ENCODE measurements at places on chromosomes 4 and X. TPM values are rescaled to one million over a fixed set of nuclear protein-coding genes. Genes with fewer than 3 reads are reported as not detected.

GRCh38 chr4:5809216-5809776 lies 83.6 kb downstream of the CRMP1 start:
- no peak overlapping the region for H3K4me3 ChIP-seq
- no peaks in the 10 kb centered on the region for H3K4me1 ChIP-seq
- no peaks in the 10 kb centered on the region for H3K36me3 ChIP-seq
- no peak for DNase-seq

- no peaks in the 10 kb centered on the region for H3K4me1 ChIP-seq
- no peaks in the 10 kb centered on the region for H3K36me3 ChIP-seq
- no peak overlapping the region for H3K27ac ChIP-seq
- no peak overlapping the region for H3K4me3 ChIP-seq
- DNase-seq: no peak
- H3K27me3 ChIP-seq: peaks cover 9% of the 10 kb centered on the region
Observed at GRCh38 chr4:8830056-8830455, 41.6 kb downstream of the HMX1 start.

- H3K4me3 ChIP-seq: no peak overlapping the region
- no peak for DNase-seq
- H3K27me3 ChIP-seq: no peaks in the 10 kb centered on the region
- no peaks in the 10 kb centered on the region for H3K4me1 ChIP-seq
- no peak overlapping the region for H3K27ac ChIP-seq
Observed at GRCh38 chrX:133849676-133850075, 135.7 kb downstream of the GPC3 start.

GRCh38 chr4:26171941-26172340 lies 148.9 kb upstream of the RBPJ start:
- H3K36me3 ChIP-seq: no peaks in the 10 kb centered on the region
- no peaks in the 10 kb centered on the region for H3K27me3 ChIP-seq
- no peaks in the 10 kb centered on the region for H3K4me1 ChIP-seq
- no peak overlapping the region for H3K4me3 ChIP-seq
- DNase-seq: no peak

GRCh38 chrX:137427816-137428215 lies 138.1 kb upstream of the ZIC3 start:
- H3K27ac ChIP-seq: no peak overlapping the region
- H3K4me1 ChIP-seq: no peaks in the 10 kb centered on the region
- no peak for DNase-seq
- no peaks in the 10 kb centered on the region for H3K36me3 ChIP-seq

- H3K27ac ChIP-seq: no peak overlapping the region
- DNase-seq: no peak
- H3K4me3 ChIP-seq: no peak overlapping the region
- H3K36me3 ChIP-seq: no peaks in the 10 kb centered on the region
- no peaks in the 10 kb centered on the region for H3K4me1 ChIP-seq
Observed at GRCh38 chr4:5463361-5463760, 245.0 kb downstream of the EVC2 start.

DNA sequence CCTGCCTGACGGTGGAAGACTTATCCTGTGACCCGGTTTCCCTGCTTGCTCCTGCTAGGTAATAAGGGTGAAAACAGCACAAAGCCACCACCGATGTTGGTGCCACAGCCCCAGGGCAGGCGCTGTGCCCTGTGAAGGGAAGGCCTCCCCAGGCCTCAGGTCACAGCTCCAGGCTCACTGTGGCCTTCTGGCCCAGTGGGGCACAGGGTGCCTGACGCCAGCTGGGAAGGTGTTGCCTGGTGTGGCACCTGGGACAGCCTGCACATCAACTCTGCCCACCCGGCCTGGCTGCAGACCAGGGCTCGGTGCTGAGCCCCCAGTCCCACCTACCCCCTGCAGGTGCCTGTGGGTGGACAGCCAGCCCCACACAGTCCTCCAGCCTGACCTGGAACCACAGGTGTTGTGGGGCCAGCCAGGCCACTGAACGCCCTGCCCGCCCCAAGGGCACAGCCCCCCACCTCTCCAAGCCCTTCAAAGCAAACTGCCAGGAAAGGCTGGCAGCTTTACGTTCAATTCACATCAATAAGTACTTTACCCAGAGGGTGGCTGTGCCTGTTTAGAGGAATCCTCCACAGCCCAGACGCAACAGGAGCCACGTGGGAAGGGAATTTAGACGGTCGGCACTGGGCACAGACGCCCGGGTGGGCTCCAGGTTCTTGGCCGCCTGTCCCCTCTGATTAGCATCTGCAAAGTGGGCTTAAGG lies 54.3 kb downstream of the ZFYVE28 start:
- no peaks in the 10 kb centered on the region for H3K27me3 ChIP-seq
- DNase-seq: no peak
- H3K27ac ChIP-seq: no peak overlapping the region
- no peaks in the 10 kb centered on the region for H3K36me3 ChIP-seq
- no peak overlapping the region for H3K4me3 ChIP-seq

- peaks cover 43% of the 10 kb centered on the region for H3K4me1 ChIP-seq
- H3K27ac ChIP-seq: no peak overlapping the region
- DNase-seq: peak; percentile 19
- H3K4me3 ChIP-seq: no peak overlapping the region
- H3K27me3 ChIP-seq: no peaks in the 10 kb centered on the region
Observed at GRCh38 chr4:80069837-80070731, 2.9 kb downstream of the ANTXR2 start.

DNA sequence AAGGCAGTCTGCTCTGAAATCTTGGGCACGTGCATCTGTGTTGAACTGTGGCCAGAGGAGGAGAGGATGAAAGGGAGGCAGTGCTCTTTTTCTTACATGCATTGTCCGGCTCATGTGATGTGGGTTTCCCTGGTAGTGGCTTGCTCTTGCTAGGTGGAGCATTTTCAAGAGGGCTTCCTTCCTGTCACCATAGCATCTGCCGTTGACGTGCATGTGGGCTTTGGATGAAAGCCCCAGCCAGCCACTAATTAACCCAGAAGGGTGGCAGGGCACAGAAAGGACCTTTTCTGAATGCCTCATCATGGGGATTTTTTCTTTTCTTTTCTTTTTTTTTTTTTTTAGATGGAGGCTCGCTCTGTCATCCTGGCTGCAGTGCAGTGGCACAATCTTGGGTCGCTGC lies 121.3 kb downstream of the GPR143 start:
- H3K4me3 ChIP-seq: no peak overlapping the region
- no peaks in the 10 kb centered on the region for H3K4me1 ChIP-seq
- H3K27me3 ChIP-seq: no peaks in the 10 kb centered on the region

DNA sequence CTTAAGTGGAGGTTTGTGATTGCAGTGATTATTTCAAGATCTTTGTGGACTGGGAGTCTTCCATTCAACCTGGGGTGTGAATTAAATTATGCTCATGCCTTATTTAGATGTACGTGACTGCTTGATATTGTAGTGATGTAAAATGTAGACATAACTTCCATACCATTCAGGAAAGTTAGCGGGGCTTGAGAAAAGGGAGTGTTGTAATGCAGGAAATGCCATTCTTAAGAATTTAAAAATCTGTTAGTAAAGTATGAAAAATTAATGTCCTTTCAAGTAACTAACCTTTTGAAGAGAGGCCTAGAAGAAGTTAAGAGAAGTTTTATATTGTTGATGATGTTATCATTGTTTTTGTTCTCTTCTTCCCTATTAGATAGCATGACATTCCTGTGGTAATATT lies 318.2 kb downstream of the CCSER1 start:
- H3K27ac ChIP-seq: no peak overlapping the region
- DNase-seq: no peak
- no peaks in the 10 kb centered on the region for H3K36me3 ChIP-seq
- no peaks in the 10 kb centered on the region for H3K27me3 ChIP-seq

- H3K27ac ChIP-seq: no peak overlapping the region
- H3K36me3 ChIP-seq: no peaks in the 10 kb centered on the region
- no peak for DNase-seq
- H3K4me3 ChIP-seq: no peak overlapping the region
Observed at GRCh38 chrX:97030947-97031346, 147.2 kb downstream of the RPA4 start.

- no peak for DNase-seq
- no peak overlapping the region for H3K27ac ChIP-seq
- H3K36me3 ChIP-seq: no peaks in the 10 kb centered on the region
- H3K4me1 ChIP-seq: peaks cover 9% of the 10 kb centered on the region
Observed at GRCh38 chrX:39983715-39984114, 114.0 kb downstream of the BCOR start.

GRCh38 chr4:84563002-84563401 lies 19.9 kb upstream of the CDS1 start:
- H3K4me1 ChIP-seq: no peaks in the 10 kb centered on the region
- DNase-seq: no peak
- no peak overlapping the region for H3K4me3 ChIP-seq
- no peaks in the 10 kb centered on the region for H3K27me3 ChIP-seq
- H3K36me3 ChIP-seq: no peaks in the 10 kb centered on the region
- no peak overlapping the region for H3K27ac ChIP-seq

DNA sequence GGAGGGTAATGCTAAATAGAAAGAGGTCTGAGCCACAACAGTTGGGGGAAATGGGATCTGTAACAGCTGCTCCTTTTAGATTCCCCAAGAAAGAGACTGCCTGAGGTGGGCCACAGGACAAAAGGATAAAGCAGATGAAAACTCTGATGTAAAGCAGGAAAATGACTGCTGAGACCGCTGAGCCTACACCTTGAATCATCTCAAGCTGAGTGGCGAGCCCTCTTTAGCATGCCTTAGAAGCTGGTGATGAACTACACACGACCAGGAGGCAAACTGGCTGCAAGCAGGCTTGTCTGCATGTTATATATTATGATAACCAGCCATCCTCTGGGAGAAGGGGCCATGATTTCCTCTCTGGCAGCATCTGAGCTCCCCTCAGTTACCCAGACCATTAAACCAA lies 88.4 kb downstream of the TTC29 start:
- H3K4me3 ChIP-seq: no peak overlapping the region
- no peaks in the 10 kb centered on the region for H3K4me1 ChIP-seq
- DNase-seq: no peak
- peaks cover 49% of the 10 kb centered on the region for H3K27me3 ChIP-seq

GRCh38 chr4:27272217-27272616 lies 411.6 kb downstream of the STIM2 start:
- H3K36me3 ChIP-seq: no peaks in the 10 kb centered on the region
- H3K27me3 ChIP-seq: peaks cover 52% of the 10 kb centered on the region
- no peak overlapping the region for H3K4me3 ChIP-seq
- H3K27ac ChIP-seq: no peak overlapping the region

- H3K4me1 ChIP-seq: no peaks in the 10 kb centered on the region
- H3K36me3 ChIP-seq: no peaks in the 10 kb centered on the region
- H3K27ac ChIP-seq: no peak overlapping the region
- H3K27me3 ChIP-seq: no peaks in the 10 kb centered on the region
- DNase-seq: no peak
- H3K4me3 ChIP-seq: no peak overlapping the region
Observed at GRCh38 chr4:61336488-61336887, 136.4 kb downstream of the ADGRL3 start.

GRCh38 chrX:155035688-155036087 lies 9.0 kb downstream of the FUNDC2 start:
- H3K4me3 ChIP-seq: no peak overlapping the region
- no peaks in the 10 kb centered on the region for H3K27me3 ChIP-seq
- DNase-seq: no peak
- no peaks in the 10 kb centered on the region for H3K4me1 ChIP-seq
- H3K36me3 ChIP-seq: no peaks in the 10 kb centered on the region

- H3K4me3 ChIP-seq: no peak overlapping the region
- H3K27me3 ChIP-seq: peaks cover 5% of the 10 kb centered on the region
- H3K36me3 ChIP-seq: no peaks in the 10 kb centered on the region
Observed at GRCh38 chrX:39336671-39337311, 535.5 kb downstream of the MID1IP1 start.

DNA sequence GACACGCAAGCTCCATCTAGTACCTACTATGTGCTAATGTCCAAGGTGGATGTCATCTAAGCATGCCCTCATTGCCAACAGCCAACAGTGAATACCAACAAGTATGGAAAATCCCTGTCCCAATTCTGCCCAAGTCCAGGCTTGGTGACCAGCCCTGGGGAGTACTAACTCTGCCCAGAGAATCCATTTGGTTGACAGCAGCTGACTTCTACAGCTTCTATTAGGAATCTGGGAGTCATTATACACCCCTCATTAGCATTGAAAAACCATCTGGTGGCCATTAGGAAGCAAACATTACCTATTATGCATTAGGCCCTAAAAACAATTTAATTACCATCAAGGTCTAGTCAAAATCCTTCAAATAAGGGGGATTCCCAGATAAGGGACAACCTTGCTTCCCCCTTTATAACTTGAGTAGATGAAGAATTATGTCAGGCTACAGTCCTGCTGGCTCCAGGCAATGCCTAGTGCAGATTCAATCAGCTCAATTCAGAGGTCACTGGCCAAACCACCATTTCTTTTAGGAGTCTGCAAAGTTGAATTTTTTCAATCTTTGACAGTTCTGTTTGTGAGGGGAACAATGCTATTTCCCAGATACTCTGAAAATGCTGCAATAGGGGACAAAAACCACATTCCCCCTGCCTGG lies 228.0 kb upstream of the LDB2 start:
- no peak overlapping the region for H3K4me3 ChIP-seq
- no peak overlapping the region for H3K27ac ChIP-seq
- no peaks in the 10 kb centered on the region for H3K27me3 ChIP-seq
- H3K36me3 ChIP-seq: no peaks in the 10 kb centered on the region

DNA sequence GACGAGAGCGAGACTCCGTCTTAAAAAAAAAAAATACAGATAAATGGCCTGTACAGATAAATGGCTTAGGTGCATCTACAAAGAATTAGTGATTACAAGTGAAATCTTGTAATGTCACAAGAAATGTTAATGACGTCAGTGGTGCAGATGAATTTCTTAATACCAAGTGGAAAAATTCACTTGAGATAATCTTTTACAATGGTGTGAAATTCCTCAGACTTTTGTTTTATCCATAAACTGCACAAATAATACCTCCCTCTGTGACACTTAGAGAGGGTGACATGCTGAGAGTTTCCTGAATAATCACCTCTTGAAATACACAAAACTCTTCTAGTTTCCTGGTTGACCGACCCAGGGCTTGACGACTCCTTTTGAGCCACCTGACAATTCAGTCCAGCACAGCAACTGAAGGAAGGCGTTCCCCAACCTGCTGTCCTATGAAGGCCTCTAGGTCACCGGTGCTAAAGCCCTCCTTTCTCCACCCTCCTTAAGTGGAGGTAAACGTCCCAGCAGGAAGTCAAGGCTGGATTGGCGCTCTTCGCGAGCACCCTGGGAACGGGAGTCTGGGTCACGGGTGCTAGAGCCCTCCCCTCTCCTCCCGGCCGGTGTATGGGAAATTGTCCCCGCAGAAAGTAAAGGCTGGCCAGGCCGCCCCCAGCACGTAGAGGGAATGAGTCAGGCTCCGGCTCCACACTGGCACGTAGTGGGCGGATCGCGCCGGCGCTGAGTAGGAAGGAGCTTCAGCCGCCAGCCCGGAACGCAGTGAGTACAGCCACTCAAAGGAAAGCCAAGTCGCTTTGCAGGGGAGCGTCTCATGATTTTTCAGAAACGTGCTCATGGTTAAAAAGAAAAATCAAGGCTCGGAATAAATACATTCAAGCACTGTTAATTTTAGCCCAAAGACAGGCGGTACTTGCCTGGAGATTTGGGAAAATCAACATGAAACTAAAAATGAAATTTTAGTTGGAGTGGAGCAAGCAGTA lies at the start of gene TMEM144:
Gene TMEM144, plus strand, starts transcription at position 662 of the 983 bp plus-strand sequence. CDS start 2,182 bp downstream, outside the sequence.
- peak within 1 kb of the TSS; percentile 66 for H3K4me3 ChIP-seq
- H3K27ac ChIP-seq: peak within 1 kb of the TSS; percentile 55
- H3K27me3 ChIP-seq: no peaks in the 10 kb centered on the region
- H3K36me3 ChIP-seq: 0 out of 2 replicates have a peak, but pooled peaks cover 5% of the 10 kb centered on the region
- peaks cover 16% of the 10 kb centered on the region for H3K4me1 ChIP-seq

Gene GLRA2
- not detected for total RNA-seq

Gene ADGRG4
- total RNA-seq: not detected

Gene CITED1
- 2.8 TPM for total RNA-seq

Gene CSN1S1
- not detected for total RNA-seq

Gene PSAPL1
- 0.05 TPM for total RNA-seq

Gene IRS4
- total RNA-seq: not detected

Gene FGG
- 2.7 TPM for total RNA-seq

Gene MAGEB18
- total RNA-seq: not detected

Gene DMRTC1B
- not detected for total RNA-seq

Gene PF4V1
- total RNA-seq: not detected

Gene ADH7
- total RNA-seq: not detected

Gene EGFL6
- not detected for total RNA-seq

Gene HTRA3
- total RNA-seq: not detected

Gene TRIM75
- not detected for total RNA-seq

Gene CNGA1
- total RNA-seq: 2.1 TPM

All from HCT116 (cell line).